ENCODE measurements at places on chromosomes 16 and 17.
A peak's percentile ranks its signal among the peaks of the same experiment; 100 is the strongest.

- no peak for DNase-seq
These were observed 137.9 kb upstream of the CACNG3 start for GRCh38 chr16:24118126-24118821.

DNA sequence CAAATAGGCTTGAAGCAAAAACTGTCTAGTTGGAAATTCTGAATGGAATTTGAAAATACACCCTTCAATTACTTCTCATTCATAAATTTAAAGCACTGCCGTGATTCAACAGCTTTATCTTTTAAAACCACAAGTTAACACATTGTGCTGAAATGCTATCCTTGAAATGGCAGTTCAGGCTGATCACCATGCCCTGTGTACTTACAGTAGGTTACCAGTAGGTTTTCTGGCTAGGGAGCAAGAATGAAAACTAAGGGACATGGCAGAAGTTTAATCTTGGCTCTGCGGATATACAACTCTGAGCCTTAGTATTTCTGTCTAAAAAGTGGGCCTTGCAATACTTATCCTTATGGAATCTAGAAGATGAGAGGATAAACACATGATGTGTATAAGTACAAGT lies 28.0 kb downstream of the NXPH3 start:
- DNase-seq = no peak

- DNase-seq = peak; percentile 9
These were observed 151.2 kb downstream of the TANC2 start for GRCh38 chr17:63116967-63117830.

DNA sequence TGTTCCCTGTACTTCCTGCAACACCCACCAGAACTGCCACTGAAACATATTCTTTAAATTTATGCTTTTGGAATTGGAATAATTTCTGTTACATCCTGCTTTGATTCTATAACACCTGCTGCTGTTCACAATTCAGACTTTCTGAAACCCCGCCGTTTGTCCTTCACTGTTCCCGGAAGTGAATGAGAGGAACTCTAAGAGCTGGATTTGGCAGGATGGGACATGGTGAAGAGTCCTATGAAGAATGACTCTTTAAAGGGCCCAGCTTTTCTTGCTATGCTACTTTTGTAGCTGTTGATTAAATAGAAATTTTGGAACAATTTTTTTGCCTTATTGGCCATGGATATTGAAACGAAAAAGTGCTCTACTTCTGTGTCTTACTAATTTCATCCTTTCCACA lies 8.9 kb downstream of the AP2B1 start:
- no peak for DNase-seq

- no peak for DNase-seq
These were observed 7.1 kb downstream of the TLCD2 start for GRCh38 chr17:1703063-1703462.
